ENCODE measurements at places on chromosomes 5 and 9. TPM values are rescaled to one million over a fixed set of nuclear protein-coding genes. Genes with fewer than 3 reads are reported as not detected.

GRCh38 chr9:112042769-112043168 lies 132.3 kb downstream of the SUSD1 start:
- no peak for DNase-seq

- DNase-seq, result no peak
Observed at GRCh38 chr9:92657296-92658094, 12.4 kb downstream of the IPPK start.

The PCDHB5 gene
- 0.10 TPM for total RNA-seq

The NMUR2 gene
- total RNA-seq, result not detected

DNA sequence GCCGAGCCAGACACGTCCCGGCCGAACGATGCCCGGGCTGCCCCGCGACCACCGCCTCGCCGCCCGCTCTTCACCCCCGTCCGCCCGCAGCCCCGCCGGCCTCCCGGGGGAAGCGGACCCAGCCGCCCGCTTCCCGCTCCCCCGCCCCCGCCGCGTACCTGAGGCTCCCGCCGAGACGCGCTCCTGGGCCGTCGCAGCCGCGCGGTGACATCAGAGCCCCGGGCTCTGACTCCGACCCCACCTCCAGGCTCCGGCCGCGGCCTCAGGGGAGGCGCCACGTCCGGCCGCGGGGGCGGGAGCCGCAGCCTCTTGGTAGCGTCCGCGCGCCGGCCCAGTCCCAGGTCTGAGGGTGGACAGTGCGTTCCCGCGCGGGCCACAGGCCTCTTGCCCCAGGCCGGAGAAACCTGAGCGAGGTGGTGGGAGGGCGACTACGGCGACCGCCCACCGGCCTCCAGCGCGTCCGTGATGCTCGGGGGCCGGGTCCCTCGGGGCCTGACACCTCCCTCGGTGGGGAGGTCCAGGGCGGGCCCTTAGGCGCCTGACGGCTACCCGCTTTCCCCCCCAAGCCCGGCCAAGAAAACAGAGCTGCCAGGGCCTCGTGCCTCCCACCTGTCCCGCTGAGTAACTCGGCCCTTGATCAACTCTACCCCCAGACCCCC lies at the start of gene SHROOM1:
TSS of gene SHROOM1 (minus strand) at position 212 of the 659 bp plus-strand sequence. CDS start 4,507 bp downstream, outside the sequence.
- DNase-seq, result no peak

- no peak for DNase-seq
Observed at GRCh38 chr5:122405751-122406150, 93.7 kb downstream of the SNCAIP start.

The PCDHGA9 gene
- total RNA-seq, result 0.68 TPM

DNA sequence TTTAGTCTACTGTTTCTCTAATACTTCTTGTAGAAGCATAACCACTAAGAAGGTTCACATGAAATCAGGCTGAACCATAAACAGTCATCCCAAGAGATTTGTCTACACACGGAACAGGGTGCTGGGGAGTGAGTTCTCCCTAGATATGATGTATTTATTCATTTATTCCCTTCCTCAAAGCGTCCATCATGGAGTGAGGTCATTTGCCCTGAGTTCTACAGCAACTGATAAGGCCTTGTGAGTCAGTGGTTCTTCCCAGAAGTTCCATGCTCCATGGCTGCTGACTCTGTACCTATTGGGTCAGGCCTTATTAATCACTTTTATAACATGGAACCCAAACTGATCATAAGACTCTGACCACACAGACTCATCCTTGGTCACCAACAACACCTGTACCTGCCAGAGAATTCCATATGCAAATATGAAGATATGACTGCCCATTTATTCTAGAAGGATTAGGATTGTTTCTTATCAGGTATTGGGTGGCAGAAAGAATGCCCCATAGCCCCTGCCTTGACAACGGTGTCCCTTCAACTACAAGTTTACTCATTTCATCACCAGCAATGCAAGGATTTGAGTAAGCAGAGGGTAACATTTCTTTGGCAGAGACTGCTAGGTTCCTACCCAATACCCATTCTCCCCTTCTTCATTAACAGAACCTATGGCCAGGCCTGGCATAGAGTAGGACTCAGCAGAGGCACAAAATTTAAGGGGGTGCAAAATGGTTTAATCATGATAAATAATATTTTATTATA lies 118.1 kb downstream of the LHFPL2 start:
- DNase-seq, result peak; percentile 95

DNA sequence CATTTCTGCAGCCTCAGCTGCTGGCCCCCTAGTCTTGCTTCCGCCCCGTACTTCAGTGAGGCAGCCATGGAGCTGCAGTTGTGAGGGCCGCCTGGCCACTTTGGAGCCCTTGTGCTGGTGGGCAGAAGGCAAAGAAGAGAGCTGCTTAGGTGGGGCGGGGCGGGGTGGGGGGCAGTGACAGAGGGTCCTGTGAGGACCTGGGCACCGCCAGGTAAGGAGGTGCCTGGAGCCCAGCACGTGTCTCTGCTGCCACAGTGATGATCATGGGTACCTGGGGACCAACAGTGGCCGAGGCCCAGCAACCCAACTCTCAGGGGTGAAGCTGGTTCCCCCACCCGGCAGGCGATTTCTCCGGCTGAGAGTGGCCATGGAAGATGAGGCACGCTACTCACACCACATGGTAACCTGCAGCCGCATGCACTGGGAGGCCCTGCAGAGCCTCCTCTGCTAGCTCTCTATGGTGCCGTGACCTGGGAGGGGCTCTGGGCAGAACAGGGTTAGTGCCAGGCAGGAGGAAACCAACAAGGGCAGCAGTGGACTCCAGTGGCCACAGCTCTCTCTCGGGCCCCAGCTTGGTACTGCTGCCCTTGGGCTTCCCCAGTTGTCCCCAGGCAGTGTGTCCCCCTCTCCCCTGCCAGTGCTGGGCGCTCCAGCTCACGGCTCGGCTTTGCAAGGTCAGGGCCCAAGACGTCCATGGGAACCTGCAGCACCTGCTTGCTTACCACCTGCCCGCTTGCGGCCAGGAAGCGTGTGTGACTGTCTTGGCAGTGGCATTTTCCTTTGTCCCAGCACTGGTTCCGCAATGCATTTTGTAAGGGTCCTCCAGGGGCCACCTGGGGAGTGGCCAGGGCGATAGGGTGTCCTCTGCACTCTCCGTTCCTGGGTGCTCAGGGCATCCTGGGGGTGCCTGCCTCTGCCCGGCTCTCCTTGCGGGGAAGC lies 24.0 kb downstream of the NDUFS6 start:
- DNase-seq, result no peak

DNA sequence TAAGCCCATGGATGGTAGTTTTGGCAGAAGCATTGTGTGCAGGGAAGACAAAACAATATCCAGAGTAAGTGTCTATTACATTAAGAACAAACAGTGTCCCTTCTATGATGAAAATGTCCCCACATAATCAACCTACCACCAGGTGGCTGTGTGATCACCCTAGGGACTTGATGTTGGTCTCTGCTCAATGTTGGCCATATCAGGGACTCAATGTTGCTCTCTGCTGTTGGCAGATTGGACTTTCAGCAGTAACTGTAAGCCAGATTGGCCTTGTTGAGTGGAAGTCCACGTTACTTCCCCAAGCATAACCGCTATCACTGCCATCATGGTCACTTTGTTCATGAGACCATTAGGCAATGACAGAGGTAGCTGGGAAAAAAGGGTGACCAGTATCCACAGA lies 52.8 kb upstream of the PRSS3 start:
- DNase-seq, result no peak

The TBCA gene
- total RNA-seq, result 201 TPM

DNA sequence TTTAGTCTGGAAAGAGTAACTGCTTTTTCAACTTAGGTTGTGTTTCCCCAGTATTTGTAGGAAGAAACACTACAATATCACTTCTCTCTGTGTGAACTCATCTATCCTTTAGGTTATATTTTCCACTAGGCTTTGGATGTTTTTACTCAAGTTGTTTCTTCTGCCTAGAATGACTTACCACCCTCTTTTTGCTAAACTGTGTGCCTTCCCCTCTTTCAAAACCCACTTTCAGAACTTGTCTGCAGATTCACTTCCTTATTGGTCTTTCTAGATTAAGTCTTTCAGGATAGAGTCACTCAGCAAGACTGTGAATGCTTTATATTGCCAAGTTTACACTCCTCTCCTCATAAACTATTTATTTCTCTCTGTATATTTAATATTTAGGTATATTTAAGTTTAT lies 14.2 kb upstream of the CAST start:
- DNase-seq, result no peak

DNA sequence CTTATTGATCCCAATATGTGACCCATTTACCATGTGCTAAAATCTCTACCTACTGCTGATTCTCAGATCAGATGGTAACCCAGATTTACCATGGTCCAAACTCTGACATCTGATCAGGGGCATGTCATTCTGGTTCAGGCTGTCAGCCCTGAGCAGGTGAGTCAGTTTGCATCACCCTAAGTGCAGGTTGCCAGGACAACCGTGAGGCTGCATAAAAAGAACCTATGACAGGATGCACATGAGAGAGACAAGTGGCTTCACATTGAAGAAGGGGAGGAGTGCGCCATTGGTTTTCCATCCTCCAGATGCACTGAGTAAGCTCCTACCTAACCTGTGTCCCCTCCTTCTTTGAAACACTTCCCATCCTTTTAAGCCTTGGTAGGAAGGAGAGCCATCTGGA lies 801 bp upstream of the PRSS3 start:
- DNase-seq, result no peak

The TAF11L5 gene
- total RNA-seq, result not detected

- no peak for DNase-seq
Observed at GRCh38 chr5:156918311-156918845, 44.6 kb downstream of the TIMD4 start.

- DNase-seq, result no peak
Observed at GRCh38 chr5:32207355-32207634, 33.2 kb upstream of the GOLPH3 start.

GRCh38 chr5:33439905-33440481 lies 772 bp upstream of the TARS1 start:
- DNase-seq, result peak; percentile 15

The C9 gene
- not detected for total RNA-seq

The GARIN3 gene
- total RNA-seq, result not detected

- no peak for DNase-seq
Observed at GRCh38 chr5:51968756-51969155, 585.5 kb downstream of the ISL1 start.

DNA sequence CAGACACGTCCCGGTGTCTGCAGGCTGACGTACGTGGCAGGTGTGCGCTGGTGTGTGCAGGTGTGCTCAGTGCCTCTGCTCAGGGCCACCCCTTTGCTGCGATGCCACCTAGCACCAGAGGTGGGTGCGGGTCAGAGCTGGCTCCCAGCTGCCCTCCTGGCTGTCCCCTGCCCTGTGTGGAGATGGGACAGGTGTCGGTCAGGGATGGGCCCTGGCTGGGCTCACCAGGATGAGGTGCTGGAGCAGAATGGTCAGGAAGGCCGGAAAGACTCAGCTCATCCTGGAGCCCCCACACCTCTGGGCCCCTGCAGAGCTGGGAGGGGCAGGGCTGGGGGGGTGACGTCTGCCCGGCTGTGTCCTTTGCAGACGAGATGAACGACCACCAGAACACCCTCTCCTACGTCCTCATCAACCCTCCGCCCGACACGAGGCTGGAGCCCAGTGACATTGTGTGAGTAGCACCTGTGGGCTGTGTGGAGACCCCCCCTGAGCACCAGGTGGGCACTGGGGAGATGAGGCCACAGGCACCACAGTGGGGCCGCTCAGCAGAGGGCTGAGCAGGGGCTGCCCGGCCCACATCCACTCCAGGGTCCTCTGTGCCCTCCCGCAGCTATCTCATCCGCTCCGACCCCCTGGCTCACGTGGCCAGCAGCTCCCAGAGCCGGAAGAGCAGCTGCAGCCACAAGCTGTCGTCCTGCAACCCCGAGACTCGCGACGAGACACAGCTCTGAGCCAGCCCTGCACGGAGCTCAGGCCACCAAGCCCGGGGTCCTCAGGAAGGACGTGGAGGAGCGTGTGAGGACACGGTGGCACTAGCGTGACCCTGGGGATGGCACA lies 89.7 kb downstream of the KCNT1 start:
- no peak for DNase-seq

The GHR gene
- 2.1 TPM for total RNA-seq

DNA sequence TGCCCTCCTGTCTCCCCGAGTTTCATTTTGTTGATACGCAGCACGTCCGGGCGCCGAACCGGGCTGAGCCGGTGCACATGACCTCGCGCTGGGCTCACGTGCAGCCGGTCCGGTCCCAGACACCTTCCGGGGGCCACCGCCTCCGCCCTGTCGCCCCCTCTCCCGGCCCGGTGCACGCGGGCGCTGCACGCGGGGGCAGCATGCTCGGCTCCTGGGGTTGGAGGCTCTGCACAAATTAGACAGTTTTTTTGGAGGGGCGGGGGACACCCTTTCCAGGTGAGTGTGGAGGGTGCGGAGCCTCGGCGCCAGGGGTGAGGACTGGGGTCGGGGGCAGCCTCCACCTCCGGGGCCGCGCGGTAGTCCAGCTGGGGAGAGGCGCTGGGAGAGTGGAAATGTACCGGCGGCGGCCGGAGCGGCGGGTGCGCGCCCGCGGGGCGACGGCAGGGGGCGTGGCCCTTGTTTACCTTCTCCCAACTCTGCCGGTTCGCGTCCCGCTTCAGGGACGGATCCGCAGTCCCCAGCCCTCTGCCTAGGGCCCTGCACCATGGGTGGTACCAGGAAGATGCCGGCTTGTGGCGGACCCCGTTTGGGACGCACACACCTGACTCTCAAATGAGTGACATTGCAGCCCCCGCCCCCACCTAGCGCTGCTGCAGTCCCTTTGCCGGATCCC lies 1.1 kb downstream of the JADE2 start:
- peak; percentile 82 for DNase-seq

DNA sequence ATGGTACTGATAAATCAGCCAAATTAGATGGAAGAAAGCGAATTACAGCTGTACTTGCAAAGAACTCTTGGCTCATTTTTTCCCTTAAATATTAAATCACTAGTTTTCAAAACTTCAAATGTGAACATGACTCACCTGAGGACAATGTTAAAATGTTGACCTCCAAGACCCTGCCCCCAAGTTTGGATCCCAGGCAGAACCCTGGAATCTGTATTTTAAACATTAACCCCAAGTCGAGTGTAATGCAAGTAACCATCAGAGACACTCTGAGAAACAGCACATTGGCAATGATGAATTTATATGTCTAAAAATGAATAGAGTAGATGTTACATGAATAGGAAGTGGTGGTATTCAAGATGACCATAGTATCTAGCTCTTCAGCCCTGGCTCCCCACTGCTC lies 2.3 kb upstream of the CD274 start:
- DNase-seq, result no peak

The GPRIN1 gene
- 16.9 TPM for total RNA-seq

GRCh38 chr9:133584167-133584558 lies 25.0 kb downstream of the FAM163B start:
- DNase-seq, result no peak

GRCh38 chr9:10108815-10109214 lies 504.0 kb downstream of the PTPRD start:
- DNase-seq, result no peak

GRCh38 chr9:2319421-2319820 lies 302.2 kb upstream of the VLDLR start:
- peak; percentile 30 for DNase-seq

GRCh38 chr5:144086295-144086694 lies 84.2 kb downstream of the YIPF5 start:
- DNase-seq, result peak; percentile 69

- DNase-seq, result peak; percentile 76
Observed at GRCh38 chr5:171595801-171596231, 176.4 kb downstream of the FGF18 start.

The CMYA5 gene
- total RNA-seq, result 0.11 TPM

The DMGDH gene
- 0.07 TPM for total RNA-seq

The ANKRD31 gene
- total RNA-seq, result 0.10 TPM
